ENCODE measurements at places on chromosomes 2 and 18.
A peak's percentile ranks its signal among the peaks of the same experiment; 100 is the strongest.

- peak; percentile 3 for DNase-seq
Observed at GRCh38 chr18:46497129-46497528, 159.9 kb downstream of the LOXHD1 start.

GRCh38 chr2:236982693-236983455 lies 102.8 kb upstream of the COPS8 start:
- DNase-seq, result no peak

GRCh38 chr2:128410035-128410757 lies 91.5 kb upstream of the HS6ST1 start:
- no peak for DNase-seq

DNA sequence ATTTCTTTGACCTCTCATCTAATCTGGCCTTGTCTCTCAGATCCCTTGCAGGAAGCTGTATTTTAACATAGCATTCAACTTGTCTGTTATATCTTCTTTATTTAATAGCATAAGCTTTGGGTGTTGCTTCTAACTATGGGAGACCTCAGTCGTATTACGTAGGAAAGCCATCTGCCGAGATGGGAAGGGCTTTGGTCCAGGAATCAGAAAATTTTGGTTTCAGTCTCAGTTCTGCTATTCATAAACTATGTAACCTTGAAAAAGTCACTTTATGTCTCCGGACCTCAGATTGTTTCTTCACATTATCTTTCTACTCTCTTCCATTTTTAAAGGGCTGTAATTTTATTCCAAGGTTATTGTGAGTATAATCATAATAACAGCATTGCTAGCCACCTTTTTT lies 297.7 kb downstream of the SATB2 start:
- DNase-seq, result no peak

DNA sequence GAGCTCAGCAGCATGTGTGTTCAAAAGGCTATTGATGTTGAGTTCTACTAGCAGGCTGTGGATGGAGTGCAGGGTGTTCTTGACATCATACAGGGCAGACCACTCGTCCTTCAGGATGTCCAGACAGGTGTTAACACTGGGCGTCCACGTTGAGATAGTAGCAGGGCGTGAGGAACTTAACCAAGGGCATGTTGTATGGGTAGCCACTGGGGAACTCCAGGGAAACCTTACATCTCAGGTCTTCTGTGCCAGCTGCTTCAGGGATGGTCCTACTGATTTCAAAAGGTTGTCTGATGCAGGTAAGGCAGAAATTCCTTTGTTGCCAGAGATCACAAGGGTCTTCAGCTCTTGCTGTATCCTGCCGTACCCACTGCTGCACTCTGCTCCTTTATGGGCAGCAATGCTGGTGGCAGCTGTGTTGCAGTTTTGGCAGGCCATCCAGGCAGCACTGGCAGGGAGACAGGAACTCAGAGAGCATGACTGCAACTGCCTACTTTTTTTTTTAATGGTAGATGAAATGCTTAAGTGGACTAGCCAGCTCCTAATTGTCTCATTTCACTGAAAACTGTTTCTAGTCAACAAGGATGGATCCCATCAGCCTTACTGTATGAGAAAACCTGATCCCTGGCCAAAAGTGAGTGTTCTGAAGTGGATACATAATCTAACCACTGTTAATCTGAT lies 32.4 kb upstream of the RBBP8 start:
- DNase-seq, result no peak

DNA sequence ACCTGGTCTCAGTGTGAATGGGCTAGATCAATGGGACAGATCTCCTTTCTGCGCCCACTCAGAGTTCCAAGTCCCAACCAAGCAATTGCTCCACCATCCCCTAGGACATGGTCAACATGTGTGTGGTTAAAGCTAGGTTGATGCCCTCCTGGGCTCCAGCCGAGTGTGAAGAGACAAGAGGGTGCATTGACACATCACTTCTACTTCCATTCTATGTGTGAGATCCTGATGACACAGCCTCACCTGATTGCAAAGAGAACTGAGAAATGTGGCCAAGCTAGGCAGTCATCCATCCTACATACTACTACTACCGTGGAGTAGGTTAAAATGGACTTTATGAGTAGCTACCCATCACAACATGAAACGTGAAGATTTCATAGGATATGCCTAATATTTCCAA lies 106.8 kb downstream of the NCKAP5 start:
- no peak for DNase-seq
